ENCODE measurements at places on chromosomes 4 and X. TPM values are rescaled to one million over a fixed set of nuclear protein-coding genes. Genes with fewer than 3 reads are reported as not detected.

ERCC6L gene
- 10.7 TPM for total RNA-seq

SCLT1 gene
- total RNA-seq = 4.6 TPM

RPL39 gene
- 3,464 TPM for total RNA-seq

PNPLA4 gene
- total RNA-seq = 10.2 TPM

IGFBP7 gene
- total RNA-seq = 283 TPM

TEC gene
- 1.9 TPM for total RNA-seq

PFKFB1 gene
- 0.10 TPM for total RNA-seq

P2RY4 gene
- total RNA-seq = not detected

TEX13A gene
- not detected for total RNA-seq

EFNB1 gene
- 10.4 TPM for total RNA-seq

IL2RG gene
- 0.11 TPM for total RNA-seq

LANCL3 gene
- total RNA-seq = 0.02 TPM

VEGFC gene
- 7.8 TPM for total RNA-seq

GPR78 gene
- not detected for total RNA-seq

Measured in A549 treated with AZD2906 at 1 μM for 4 hours (cell line).